Left lobe of liver (tissue), 2 donors: ENCODE measurements at places on chromosomes 2 and 18. TPM values are rescaled to one million over a fixed set of nuclear protein-coding genes. Genes with fewer than 3 reads are reported as not detected.

The MARCHF4 gene
- total RNA-seq = not detected

The COL3A1 gene
- 21.6 TPM for total RNA-seq

The BMP10 gene
- 6.1 TPM for total RNA-seq

The B3GNT7 gene
- 1.6 TPM for total RNA-seq

DNA sequence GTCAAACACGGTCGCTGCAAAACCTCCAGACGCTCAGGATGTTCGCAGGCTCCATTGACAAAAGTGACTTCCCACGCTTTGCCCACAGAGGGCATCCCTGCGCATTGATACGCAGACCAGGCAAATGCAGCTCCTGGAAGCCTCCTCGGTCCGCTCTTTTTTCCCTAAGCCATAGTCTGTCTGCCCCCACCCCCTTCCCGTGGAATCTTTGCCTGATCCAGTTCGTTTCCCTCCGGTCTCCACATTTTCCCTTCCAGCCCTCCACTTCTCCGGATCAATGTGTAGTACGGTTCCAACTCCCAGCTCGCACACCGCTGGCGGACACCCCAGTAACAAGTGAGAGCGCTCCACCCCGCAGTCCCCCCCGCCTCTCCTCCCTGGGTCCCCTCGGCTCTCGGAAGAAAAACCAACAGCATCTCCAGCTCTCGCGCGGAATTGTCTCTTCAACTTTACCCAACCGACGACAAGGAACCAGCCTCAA, at the start of gene DCC:
DCC (plus strand) TSS at position 307 of the 481 bp plus-strand sequence. CDS start 591 bp downstream, outside the sequence.
- no peak for DNase-seq

DNA sequence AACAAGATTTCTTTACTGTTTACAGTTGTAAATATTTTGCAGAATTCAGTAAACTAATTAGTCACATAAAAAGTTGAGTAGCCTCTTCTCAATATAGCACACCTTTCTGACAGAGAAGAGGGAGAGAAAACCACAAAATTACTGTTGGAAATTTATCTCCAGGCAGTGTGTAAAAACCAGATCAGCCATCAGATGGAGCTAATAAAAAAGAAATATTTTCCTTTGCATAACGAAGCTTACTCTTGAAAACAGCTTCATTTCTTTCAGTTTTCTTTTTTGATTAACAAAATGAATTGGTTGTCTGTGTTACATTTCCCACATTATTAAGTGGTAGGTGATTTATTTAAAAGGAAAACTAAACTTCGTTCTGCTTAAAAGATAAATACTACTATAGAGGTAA, 259.3 kb upstream of the KCNJ3 start:
- no peak for DNase-seq

DNA sequence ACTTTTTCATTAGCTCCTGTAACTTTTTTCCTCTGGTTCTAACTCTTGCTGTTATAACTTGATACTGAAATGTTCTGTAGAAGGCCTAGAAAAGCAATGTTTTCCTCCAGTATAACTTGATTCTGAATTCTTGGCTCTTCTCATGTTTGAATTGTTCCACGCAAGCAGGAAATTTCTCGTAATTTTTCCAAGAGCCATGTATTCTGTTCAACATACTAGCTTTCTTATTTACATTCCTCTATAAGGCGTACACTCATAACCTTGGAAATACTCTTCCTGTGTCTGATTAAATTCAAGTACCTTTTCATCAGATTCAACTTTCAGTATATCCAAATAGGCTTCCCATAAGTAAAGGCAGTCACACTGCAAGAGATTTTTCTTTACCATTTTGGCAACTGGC, 109.1 kb downstream of the SMAD2 start:
- no peak for DNase-seq

DNA sequence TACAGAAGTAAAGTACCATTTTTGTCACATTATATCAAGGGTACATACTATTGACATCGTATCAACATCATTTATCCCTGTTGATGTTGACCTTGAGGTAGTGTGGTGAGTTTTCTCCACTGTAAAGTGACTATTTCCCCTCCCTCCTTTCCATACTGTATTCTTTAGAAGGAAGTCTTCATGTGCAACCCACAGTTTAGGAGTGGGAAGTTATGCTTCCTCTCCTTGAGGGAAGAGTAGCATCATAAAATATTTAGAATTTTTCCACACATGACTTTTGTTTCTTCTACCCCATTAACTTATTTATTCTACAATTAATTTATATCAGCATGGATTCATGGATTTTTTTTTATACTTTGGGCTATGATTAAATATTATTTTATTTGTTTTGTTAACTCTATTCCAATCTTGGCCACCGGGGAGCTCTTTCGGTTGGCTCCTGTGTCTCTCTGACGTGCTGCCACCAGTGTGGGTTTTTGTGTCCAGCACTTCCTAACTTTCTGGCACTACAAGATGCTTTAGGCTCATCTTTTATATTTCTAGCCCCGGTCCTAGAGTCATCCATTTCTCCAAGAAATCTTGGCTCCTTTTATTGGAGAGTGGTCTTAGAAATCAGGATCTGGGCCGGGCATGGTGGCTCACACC, 19.0 kb downstream of the AQP12B start:
- no peak for DNase-seq

GRCh38 chr2:127074936-127075335, 32.0 kb downstream of the BIN1 start:
- no peak for DNase-seq

DNA sequence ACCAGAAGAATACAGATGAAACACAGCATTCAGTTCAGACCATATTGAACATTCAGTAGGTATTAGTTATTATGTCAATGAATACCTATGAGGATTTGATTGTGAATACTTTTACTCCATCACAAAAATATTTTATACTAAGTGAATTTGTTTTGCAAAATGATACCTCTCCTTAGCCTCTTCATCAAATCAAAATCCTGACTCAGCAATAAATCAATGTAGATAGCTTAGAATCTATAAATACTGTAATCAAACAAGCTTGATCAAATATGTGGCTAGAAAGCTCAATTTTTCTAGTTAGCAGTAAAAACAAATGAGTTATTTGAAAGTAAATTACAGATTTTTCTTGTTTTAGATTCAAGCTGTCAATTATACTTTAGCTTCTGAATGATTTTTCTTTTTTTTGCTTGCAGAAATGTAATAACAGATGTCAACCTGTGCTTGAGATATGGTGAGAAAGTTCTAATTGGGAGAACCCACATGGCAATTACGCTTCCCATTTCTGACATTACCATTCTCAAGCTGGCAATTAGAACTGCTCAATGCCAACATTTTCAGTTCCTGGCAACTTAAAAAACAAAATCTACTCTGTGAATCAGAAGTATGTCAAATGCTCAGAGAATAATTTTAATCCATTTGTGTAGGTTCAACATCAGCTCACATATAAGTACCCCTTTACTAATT, 109.6 kb downstream of the PRELID3A start:
- no peak for DNase-seq

GRCh38 chr2:204108330-204108751, 171.8 kb downstream of the ICOS start:
- DNase-seq = no peak

- DNase-seq = no peak
Measured at GRCh38 chr2:174577967-174578589, 19.5 kb downstream of the WIPF1 start.

DNA sequence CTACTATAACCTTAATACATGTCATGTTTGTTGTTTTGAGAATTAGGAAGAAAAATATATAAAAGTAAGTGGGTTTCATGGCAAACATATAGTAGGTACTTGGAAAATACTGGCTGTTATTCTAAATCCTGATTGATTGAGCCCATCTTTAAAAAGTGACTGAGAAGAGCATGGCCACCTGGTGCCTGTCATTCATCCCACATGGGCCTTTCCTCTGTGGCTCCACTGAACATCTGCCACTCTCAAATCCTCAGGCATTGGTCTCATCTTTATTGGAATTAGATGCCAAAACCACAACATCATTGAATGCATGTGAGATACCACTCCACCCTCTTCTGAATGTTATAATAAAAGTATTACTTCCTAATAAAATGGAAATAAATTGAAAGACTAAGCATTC, 101.6 kb upstream of the TTN start:
- DNase-seq = no peak

DNA sequence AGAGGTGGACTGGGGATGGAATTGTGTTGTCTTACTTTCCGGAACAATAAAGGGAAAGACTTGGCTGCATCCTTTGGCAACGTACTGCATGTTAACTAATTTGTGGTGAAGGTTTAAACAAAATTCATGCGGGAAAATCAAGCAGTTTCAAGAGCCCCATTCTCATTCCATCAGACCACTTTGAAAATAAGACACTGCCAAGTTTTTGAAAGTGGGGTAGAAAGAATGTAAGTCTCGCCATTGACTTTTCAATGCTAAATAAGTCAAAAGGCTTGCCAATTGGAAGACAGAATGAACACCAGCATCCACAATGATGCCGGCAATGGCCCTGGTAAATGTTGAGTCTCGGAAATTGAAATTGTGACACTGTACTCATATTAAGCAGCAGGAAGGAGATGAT, 322.0 kb downstream of the RND3 start:
- no peak for DNase-seq

- DNase-seq = no peak
Measured at GRCh38 chr2:70767079-70767698, 811 bp downstream of the ADD2 start.

- DNase-seq = no peak
Measured at GRCh38 chr18:79786786-79787526, 10.8 kb upstream of the KCNG2 start.

- no peak for DNase-seq
Measured at GRCh38 chr2:101883860-101884259, 107.9 kb upstream of the IL1R2 start.

DNA sequence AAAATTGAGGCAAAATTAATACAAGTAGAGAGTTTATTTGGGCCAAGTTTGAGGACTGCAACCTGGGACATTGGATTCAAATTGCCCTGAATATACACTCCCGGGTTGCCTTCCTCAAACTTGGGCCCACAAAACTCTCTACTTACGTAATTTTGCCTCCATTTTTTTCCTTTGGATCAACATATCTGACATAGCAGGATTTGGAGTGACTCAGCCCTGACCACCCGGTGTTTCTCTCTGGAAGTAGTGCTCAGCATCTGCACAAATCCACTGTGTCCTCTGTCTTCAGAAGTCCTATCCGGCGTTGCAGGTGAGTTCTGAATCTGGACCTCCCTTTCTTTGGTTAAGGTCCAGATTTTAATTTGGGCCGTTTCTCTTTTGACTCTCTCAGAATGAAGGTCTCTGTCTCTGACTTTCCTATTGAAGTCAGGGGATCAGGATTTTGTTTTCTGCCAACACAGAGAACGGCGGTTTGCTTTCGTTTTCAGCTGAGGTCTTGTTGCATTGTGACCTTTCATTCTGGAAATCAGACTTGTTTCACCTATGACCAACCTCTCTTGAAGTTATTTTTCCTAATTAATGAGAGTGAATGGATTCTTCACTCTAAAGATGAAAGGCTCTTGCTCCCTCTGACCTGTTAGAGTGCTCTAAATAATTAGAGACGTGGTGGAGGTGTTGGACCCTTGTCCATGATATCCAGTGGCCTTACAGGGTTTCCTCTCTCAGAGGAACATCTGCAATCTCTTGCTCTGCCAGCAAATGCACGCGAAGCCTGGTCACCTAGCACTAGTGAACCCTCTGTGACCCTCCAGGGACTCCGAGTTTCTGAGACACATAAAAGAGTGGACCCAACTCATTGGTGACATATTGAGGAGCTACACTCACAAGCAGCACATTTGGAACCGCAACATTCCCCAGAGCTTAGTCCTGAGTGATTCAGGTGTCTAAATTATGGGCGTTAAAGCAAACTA, 13.6 kb downstream of the TCF23 start:
- DNase-seq = no peak

GRCh38 chr2:60586081-60586480, 32.6 kb upstream of the BCL11A start:
- DNase-seq = no peak

- DNase-seq = no peak
Measured at GRCh38 chr2:165273176-165273575, 34.0 kb downstream of the SCN2A start.

- DNase-seq = no peak
Measured at GRCh38 chr2:9311488-9311887, 104.9 kb downstream of the ASAP2 start.
